D341Med (cell line): ENCODE measurements at places on chromosomes 16 and 17.

DNA sequence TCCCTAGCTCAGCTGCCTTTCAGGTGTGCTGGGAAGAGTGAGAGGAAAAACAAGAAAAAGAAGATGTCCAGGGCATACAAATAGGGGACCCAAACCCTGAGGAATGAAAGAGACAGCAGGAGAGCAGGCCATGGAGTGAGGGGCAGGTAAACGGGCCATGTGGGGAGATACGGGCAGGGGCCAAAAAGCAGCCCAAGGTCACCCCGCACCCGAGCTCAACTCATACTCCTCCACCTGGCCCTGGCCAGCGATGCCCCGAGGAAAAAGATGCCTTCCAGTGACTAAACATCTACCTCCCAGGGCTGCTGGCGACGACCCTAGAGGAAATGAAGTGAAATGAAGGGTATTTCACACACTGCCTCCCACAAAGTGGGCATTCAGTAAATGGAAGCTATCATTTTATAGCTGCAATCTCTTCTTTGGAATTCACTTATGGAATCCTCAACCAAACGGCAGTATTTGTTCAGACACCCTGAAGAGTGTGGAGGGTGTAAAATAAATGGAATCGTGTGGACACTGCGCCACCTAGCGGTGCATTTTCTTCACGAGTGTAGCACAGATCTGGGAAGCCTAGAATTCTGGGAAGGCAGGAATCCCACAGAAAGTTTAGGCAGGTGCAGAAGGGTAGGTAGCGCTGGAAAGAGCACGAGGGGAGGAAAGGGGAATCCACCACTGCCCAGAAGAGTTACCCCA is 14.9 kb downstream of the ELAC2 start:
- DNase-seq, result peak; percentile 57

GRCh38 chr17:3765981-3766380 is 35.0 kb downstream of the ITGAE start:
- no peak for DNase-seq

DNA sequence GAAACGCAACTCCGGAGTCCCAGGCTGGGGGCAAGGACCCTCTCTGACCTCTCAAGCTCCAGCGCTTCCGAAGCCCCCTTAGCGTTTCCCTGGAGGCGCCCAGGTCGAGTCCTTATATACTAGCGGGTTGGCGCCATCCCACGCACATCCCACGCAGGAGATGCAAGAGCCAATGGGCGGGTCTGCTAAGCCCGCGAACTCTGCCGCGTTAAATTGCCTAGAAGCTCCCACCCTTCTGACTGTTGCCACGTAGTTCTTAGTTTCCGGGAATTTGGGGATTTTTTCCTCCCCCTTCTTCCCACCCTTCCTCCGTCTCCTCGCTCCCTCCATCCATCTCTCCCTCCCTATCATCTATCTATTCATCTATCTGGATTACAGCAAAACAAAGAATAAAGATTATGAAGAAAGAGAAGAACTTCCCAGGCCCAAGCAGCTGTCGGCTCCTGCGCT is at the start of gene SLFN11:
Gene SLFN11, minus strand, starts transcription at position 88 of the 450 bp plus-strand sequence. CDS start 9,814 bp downstream, outside the sequence.
- peak; percentile 46 for DNase-seq

GRCh38 chr16:64481497-64481896 is 640.4 kb downstream of the CDH11 start:
- DNase-seq, result no peak

DNA sequence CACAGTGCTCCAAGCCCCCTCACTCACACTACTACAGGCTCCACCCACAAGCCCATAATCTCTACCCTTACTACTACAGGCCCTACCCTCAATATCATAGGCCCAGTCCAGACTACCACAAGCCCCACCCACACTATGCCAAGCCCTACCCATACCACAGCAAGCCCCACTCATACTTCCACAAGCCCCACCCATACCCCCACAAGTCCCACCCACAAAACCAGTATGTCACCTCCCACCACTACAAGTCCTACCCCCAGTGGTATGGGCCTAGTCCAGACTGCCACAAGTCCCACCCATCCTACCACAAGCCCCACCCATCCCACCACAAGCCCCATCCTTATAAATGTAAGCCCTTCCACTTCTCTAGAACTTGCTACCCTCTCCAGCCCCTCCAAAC is 13.8 kb downstream of the RIPOR1 start:
- DNase-seq, result peak; percentile 64
